Caco-2 (cell line): ENCODE measurements at places on chromosomes 1 and 21.
A peak's percentile ranks its signal among the peaks of the same experiment; 100 is the strongest.

DNA sequence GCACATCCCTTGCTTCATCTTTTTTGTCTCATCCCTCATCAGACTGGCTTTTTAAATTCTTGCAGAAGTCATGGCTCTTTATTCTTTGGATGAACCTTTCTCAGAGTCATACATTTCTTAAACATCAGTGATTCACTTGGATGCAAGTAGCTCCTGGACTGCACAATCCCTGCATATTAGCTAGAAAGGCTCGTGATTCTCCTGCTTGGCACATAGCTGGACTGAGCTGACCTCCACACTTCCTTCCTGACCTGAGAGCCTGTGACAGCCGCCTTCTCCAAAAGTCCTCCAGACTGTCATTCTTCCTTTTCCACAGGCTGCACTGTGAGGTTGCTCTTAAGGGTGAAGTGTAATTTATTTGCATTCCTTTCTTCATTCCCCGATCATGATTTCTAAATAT, 109.4 kb downstream of the RGL1 start:
- no peak for DNase-seq

GRCh38 chr1:8348777-8349472, 31.0 kb downstream of the SLC45A1 start:
- peak; percentile 75 for DNase-seq

GRCh38 chr1:45833361-45833760, 29.9 kb downstream of the MAST2 start:
- DNase-seq: no peak

DNA sequence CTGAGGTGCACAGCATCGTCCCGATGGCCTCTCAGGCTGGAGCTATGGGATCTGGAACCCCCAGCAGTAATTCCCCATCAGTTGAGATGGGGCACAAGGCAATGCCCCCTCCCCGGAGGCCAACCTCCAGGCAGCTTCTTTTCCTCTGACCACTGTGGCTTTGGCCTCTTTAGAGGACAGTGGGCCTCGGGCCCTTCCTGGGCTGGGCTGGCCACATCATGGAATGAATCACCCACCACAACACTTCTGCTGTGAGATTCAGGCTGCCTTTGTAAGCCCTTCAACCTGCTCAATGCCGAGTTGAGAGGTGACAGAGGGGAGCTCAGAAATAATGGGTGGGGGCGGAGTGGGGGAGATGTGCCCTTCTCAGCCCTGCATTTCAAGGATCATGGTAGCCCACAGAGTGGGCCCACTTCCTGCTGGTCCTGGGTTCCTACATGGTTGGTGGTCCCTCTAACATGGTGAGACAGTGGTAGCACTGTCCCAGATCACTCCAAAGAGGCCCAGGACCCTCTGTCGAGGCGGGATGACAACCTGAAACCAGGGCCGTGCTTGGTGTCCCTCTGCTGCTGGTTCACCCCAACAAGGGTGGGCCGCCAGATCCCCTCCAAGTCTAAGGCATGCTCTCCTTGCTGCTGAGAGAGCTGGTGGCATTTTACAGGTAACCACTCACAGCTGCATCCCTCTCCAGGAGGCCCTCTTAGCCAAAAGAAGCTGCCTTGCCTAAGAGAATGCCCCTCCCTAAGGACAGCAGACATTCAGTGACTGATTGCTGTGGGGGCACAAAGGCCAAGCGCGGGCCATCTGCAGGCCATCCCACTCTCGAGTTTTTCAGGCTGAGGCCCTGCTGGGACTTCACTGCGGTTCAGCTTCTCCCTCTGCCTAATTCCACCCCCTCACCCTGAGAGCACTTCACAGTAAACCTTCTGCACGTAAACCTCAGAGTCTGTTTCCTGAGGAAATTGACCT, 29.7 kb upstream of the EVA1B start:
- no peak for DNase-seq

GRCh38 chr21:37358397-37358796, 8.2 kb upstream of the DYRK1A start:
- no peak for DNase-seq

DNA sequence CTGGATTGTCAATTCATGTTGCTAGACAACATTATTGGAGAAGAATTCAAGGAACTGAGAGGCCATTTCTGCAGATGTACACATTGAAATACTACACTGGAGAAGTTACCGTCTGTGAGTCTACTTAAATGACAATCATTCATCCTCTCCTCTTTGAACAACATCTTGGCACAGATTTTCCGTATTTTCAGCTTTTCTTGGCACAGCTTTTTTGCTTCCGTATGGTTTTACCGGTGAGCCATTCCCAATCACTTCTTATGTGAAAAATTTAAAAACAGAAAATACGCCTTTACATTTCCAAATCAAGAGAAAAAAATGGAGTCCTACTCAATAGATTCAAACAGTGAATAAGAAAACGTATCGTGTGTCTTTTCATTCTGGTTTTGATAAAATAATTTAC, 1493.7 kb downstream of the AMY1C start:
- no peak for DNase-seq

DNA sequence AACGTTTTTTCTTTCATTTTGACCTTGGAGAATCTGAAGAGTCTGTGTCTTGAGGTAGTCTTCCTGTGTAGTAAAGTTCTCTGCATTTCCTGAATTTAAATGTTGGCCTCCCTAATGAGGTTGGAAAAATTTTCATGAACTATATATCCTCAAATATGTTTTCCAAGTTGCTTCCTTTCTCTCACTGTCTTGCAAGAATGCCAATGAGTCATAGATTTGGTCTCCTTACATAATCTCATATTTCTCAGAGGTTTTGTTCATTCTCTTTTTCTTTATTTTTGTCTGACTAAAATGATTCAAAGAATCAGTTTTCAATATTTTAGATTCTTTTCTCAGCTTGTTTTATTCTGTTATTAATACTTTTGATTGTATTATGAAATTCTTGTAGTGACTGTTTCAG, 87.6 kb downstream of the DRAM2 start:
- no peak for DNase-seq
